ENCODE measurements at places on chromosomes 3 and 15.

- no peak for DNase-seq
These were observed 14.5 kb downstream of the GOLIM4 start for GRCh38 chr3:168081171-168081771.

DNA sequence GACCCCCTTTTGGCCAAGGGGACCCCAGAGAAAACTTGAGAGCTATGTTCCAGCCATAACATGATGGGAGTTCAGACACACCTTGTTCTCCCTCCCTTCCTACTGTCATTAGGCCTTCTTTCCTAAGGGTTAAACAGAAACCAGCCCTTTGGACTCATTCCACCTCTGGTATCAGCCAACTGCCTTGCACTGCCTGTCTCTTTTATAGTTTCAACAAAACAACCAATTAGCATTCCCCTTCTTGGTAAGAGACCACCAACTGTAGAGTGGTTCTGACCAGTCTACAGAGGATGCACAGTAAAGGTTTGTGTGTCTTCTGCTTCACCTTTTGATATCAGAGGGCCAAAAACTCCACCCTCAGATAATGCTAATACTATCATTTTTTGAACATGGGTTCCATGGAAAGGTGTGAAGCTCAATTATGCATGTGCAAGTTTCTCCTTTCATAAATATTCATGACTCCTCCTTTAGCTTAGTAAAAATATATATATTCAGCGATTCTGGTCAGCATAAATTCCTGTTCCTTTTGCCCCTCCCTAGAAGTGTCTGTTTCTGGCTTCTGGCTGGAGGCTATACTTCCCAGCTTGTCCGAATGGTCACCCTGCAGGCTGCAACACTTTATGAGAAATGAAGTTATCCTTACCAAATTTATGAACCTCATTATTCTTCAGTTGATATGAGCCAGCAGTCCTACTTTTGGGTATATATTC, 55.9 kb downstream of the SERP1 start:
- DNase-seq, result no peak

DNA sequence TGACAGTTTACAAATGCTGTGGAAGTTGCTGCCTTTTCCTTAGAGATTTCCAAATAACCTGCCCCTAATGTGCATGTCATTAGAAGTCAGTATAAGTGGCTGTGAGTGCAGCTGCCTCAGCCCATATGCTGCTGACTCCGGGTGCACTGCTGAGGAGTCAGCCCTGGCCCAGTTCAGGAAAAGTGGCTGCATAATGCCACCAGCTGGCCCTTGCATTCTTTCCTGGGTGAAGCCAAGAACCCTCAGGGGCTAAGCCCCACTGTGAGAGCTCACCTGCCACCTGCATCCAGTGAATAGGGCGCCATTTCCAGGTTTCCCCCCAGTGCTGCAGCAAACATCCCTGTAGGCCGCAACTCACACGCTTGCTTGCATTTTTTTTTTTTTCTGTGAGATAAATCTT, 139.9 kb downstream of the TJP1 start:
- no peak for DNase-seq

- DNase-seq, result no peak
These were observed 19.7 kb downstream of the SLC6A20 start for GRCh38 chr3:45776611-45777010.

GRCh38 chr3:101835676-101836075, 13.6 kb upstream of the NFKBIZ start:
- DNase-seq, result no peak

DNA sequence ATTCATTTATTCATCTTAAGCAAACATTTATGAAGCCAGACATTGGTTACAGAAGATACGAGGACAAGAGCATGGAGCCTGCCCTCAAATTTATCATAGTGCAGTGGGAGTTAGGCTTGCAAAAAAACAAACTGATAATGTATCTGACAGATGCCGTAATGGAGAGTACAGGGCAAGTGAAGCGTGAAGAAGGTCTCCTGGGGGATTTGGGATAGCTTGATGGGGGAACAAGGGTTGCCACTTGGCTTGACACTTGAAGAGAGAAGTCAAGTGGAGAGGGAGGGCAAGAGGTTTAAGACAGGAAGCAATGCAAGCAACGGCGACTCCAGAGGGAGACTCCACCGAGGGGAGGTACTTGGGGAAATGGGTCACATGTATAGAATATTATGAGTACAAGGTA, 129.3 kb downstream of the SSR3 start:
- DNase-seq, result no peak

- DNase-seq, result no peak
These were observed 63.3 kb downstream of the AQP9 start for GRCh38 chr15:58201516-58201915.

DNA sequence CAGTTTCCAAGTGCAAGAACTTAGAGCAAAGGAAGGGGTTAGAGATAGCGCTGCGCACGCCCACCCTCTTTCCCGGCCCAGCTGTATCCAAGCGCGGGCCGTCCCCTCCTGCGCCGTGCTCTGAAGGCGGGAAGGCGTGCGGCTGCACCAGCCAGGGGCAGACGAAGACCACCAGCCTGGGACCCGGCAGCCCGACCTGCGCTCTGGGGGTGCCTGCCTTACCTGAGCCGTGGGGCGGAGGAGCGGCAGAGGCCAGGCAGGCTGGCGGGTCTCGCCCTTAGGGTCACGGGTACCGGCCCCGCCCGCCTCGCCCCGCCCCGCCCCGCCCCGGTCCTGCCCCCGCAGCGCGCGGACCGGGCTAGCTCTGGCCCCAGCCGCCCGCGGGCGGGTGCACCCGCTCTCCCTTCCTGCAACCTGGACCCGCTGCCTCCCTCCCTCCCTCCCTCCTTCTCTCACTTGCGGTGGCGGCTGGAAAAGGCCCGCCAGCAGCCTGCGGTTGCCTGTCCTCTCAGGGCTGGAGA, at the start of gene WDR72:
Gene WDR72, minus strand, starts transcription at position 253 of the 521 bp plus-strand sequence. CDS start 26,514 bp downstream, outside the sequence.
- no peak for DNase-seq

DNA sequence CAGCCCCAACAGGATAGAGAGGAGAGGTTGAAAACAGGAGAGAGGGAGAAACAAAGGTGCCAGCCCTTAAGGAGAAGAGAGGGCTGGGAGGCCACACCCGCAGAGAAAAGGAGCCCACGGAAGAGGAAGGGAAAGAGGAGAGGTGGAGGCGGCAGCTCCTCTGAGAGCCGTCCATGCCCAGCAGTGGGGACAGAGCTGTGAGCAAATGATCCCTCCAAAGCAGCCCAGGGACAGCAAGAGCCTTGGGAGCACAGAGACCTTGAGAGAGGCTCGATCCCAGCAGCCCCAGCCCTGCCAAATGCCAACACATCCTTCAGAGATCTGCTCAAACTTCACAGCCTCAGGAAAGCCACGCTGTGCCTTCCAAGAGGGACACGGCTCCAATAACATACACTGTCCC, 66.7 kb upstream of the CORO2B start:
- no peak for DNase-seq

DNA sequence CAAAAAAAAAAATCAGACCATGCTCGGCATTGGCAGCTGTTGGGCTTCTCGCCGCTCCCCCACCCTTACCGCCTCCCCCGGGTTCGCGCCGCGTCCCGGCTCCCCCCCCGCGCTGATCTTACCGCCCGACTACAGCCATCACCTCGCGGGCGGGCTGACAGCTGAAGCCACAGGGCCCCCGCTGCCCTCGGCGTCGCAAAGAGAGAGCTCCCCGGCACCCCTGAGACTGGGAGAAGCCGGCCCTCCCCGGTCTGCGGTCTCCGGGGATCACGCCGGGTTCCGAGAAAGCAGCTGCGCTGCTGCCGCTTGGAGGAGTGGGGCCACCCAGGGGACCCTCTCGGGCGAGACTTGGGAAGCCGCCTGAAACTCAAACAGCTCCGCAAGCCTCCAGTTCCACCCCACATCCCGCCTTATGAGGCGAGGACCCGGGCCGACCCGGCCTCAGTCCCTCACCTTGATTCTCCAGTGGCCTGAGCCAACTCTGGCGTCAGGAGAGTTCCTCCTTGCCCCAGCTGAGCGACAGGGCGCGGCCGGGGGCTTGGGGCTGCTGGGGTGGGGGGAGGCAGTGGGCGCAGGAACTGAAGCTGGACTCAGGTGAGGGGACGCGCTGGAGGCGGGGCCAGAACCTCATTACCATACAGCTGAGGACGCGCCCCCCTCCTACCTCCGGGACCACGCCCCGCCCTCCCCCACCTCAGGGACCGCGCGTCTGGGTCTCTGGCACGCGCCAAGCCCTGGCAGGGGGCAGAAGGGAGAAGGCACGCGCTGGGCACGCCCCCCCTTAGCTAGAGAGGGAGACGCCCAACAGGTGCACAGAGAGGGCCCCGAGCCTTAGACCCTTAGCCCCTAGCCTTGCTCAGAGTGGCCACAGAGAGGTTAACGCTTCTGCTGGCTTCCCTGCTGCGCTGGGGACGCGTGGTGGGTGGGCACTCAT, 1.0 kb upstream of the DLL4 start:
- DNase-seq, result no peak

GRCh38 chr3:94779699-94780098, 716.8 kb downstream of the NSUN3 start:
- no peak for DNase-seq

GRCh38 chr3:124453189-124453588, 277.1 kb upstream of the UMPS start:
- DNase-seq, result no peak

GRCh38 chr15:58227706-58228543, 89.7 kb downstream of the AQP9 start:
- peak; percentile 40 for DNase-seq

DNA sequence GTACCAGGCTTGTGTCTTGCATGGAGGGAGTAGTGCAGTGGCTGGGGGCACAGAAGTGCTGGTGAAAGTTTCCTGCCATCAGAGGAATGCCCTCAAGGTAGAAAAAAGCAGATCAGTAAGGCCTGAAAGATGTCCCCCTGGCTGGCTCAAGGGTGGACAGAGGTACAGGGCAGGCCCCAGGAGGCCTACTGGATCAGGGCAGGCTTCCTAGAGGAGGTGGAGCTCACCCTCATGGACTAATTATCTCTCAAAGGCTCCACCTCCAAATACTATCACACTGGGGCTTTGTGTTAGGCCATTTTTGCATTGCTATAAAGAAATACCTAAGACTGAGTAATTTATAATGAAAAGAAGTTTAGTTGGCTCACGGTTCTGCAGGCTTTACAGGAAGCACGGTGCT, 7.8 kb downstream of the SPSB4 start:
- no peak for DNase-seq

- no peak for DNase-seq
These were observed 6.5 kb downstream of the EPHB3 start for GRCh38 chr3:184567946-184568559.

DNA sequence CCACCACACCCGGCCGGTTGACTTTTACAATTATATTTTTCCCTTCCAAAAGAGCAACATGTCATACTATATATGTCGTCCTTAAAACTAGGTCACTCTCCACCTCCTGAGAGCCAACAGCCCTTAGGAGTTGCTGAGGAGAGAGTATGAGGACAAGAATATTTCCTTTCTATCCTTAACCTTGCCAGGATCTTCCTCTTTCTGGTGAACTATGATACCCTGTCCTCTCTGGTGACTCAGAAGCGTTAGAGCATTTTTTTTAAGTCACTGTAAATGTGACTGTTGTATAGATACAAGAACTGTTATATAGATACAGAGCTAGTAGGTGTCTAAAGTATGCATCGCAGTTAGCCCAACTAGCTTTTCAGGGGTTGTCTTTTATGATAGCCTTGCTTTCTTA, 33.7 kb upstream of the MTHFS start:
- DNase-seq, result no peak

GRCh38 chr3:65836047-65836446, 202.7 kb downstream of the MAGI1 start:
- DNase-seq, result no peak

DNA sequence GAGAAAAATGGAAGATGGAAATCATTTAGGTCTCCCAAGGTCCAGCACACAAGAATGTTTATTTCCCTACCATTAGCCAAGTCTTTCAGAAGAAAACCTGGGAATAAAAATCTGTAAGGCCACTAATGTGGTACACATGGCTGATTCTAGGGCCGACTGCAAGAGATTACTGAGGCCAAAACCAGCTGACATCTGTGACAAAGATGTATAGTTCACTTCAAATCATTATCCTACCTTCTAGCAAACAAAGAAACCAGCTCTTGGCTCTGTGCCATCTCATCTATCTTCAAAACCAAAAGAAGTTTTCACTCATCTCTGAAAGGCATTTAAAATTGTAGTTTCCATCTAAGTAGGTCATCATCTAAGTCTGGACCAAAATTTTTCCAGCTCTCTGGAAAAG, 43.9 kb downstream of the ERC2 start:
- DNase-seq, result no peak

GRCh38 chr3:111859061-111859973, at the start of gene PHLDB2:
PHLDB2 (plus strand) TSS chr3:111859265; CDS start chr3:111884078, 24,813 bp downstream.
- peak; percentile 61 for DNase-seq

- DNase-seq, result no peak
These were observed 34.6 kb upstream of the GPR149 start for GRCh38 chr3:154464440-154465190.

DNA sequence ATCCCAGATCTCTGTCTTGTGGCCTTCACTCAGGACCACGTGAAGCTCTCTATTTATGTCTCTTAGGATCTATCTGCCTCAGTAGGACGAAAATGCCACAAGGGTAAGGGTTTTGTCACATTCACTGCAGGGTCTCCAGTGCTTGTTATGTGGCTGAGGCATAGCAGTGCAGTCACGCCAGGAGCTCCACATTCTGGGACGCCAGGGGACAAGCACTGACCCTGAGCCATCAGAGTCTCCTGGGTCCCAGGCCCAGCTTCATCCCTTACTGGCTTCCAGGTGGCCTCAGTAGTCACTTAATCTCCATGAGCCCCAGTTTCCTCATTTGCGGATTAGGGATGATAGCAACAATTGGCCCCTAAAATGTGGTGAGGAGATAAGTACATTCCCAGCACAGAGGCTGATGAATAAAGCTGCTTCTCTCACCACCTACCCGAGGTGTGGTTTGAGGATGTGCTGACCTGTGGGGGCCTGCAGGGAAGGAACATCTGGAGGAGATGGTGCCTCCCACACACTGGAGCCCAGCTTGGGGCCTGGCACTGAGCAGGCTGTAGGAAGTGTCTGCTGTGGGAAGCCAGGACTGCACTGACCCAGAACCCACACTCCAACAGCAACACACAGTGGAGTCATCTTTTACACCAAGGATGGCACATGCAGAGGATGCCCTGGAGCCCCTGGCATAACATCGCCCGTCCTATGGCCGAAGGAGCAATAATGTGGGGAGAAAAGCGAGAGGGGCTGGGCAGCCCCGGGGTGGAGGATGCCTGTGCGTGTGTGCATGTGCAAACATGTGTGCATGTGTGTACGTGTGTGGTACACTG, 93.2 kb upstream of the IQSEC1 start:
- no peak for DNase-seq

DNA sequence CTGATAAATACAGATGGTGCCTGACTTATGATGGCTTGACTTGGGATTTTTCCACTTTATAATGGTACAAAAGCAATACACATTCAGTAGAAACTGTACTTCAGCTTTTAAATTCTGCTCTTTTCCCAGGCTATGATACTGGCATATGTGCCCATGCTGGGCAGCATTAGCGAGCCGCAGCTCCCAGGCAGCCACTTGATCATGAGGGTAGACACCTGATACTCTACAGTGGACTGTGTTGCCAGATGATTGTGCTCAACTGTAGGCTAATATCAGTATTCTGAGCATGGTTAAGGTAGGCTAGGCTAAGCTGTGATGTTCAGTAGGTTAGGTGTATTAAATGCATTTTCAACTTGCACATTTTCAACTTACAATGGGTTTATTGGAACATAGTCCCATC, 17.7 kb upstream of the FEM1B start:
- no peak for DNase-seq

GRCh38 chr3:16188071-16188470, 13.6 kb downstream of the GALNT15 start:
- DNase-seq, result no peak

All from T-helper 1 cell (primary cell).